Gastrocnemius medialis (tissue), 4 donors: ENCODE measurements at places on chromosomes 12 and 14. TPM values are rescaled to one million over a fixed set of nuclear protein-coding genes. Genes with fewer than 3 reads are reported as not detected.
A peak's percentile ranks its signal among the peaks of the same experiment; 100 is the strongest.

Gene ACADS
- total RNA-seq, result 224 TPM

- no peak overlapping the region for H3K4me3 ChIP-seq
- DNase-seq, result no peak
- no peaks in the 10 kb centered on the region for H3K4me1 ChIP-seq
- H3K27ac ChIP-seq, result no peak overlapping the region
Measured at GRCh38 chr12:78951803-78952551, 87.4 kb downstream of the SYT1 start.

- no peak for DNase-seq
- H3K27me3 ChIP-seq, result peaks cover 96% of the 10 kb centered on the region
- no peak overlapping the region for H3K27ac ChIP-seq
- H3K4me3 ChIP-seq, result peak overlapping the region; percentile 38
- no peaks in the 10 kb centered on the region for H3K36me3 ChIP-seq
Measured at GRCh38 chr14:36520601-36521525, 831 bp upstream of the NKX2-1 start.

Gene SRRM4
- 0.04 TPM for total RNA-seq

GRCh38 chr14:54197369-54197768 is 199.4 kb upstream of the CDKN3 start:
- no peak for DNase-seq
- H3K36me3 ChIP-seq, result no peaks in the 10 kb centered on the region
- H3K27me3 ChIP-seq, result no peaks in the 10 kb centered on the region
- no peak overlapping the region for H3K27ac ChIP-seq

DNA sequence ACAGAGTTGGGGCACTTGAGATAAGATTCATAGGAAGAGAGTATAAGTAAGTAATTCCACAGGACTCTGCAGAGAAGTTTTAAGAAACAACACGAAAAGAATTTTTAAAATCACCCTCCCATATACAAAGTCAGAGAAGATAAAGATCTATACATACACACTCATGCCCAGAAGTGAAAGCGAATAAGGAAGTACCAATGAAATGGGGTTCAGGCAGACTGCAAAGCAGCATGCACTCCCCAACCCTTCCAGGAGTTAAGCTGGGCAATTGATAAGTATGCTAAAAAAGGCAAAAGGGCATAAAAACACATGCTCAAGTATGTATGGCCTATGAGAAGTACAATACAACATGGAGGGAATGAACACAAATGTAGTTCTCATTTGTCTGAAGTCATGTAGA is 246.2 kb upstream of the GRIP1 start:
- H3K4me1 ChIP-seq, result no peaks in the 10 kb centered on the region
- H3K36me3 ChIP-seq, result no peaks in the 10 kb centered on the region
- no peak overlapping the region for H3K4me3 ChIP-seq
- H3K27ac ChIP-seq, result no peak overlapping the region

DNA sequence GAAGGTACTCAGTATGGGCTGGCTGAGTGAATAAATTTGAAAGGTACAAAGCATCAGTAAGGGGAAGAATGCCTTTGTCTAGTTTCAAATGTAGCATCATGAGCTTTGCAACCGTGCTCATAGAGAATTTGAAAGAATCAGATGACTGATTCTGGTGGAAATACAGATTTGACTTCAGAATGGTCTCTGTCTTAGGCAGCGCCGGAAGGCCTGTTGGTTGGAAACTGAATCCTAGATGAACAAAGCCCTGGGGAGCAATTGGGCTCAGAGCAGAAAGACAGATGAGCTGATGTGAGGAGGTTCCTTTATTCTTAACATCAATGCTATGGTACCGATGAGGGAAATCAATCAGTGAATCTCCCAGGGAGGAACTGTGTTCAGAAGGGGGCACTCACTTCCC is 137.3 kb downstream of the SNAPC1 start:
- no peak for DNase-seq
- no peak overlapping the region for H3K27ac ChIP-seq
- no peaks in the 10 kb centered on the region for H3K36me3 ChIP-seq
- H3K4me3 ChIP-seq, result no peak overlapping the region
- H3K4me1 ChIP-seq, result no peaks in the 10 kb centered on the region

Gene HSPA2
- total RNA-seq, result 69.6 TPM

Gene OR4M1
- not detected for total RNA-seq

GRCh38 chr14:68589447-68590200 is 203.2 kb downstream of the ZFP36L1 start:
- H3K4me1 ChIP-seq, result peaks cover 44% of the 10 kb centered on the region
- no peaks in the 10 kb centered on the region for H3K27me3 ChIP-seq
- no peak for DNase-seq
- H3K27ac ChIP-seq, result peak overlapping the region; percentile 61
- no peaks in the 10 kb centered on the region for H3K36me3 ChIP-seq

DNA sequence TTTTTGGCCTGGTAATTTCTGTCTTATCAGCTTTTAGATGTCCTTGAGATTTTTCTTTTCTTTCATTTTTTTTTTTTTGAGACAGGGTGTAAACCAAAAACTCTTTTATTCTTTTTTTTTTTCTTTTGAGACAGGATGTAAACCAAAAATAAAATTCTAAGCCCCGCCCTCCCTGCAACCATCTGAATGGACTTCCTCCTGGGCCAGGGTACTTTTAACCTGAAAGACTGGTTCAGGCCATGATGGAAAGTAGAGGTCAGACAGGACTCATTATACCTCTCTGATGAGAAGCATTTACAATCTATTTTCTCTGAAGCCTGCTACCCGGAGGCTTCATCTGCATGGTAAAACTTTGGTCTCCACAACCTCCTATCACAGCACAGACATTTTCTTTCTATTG is 33.5 kb upstream of the TCL1B start:
- H3K4me1 ChIP-seq, result no peaks in the 10 kb centered on the region
- no peak overlapping the region for H3K27ac ChIP-seq
- H3K4me3 ChIP-seq, result no peak overlapping the region
- no peak for DNase-seq
- H3K36me3 ChIP-seq, result no peaks in the 10 kb centered on the region

GRCh38 chr14:67680941-67681340 is 6.5 kb upstream of the VTI1B start:
- no peak overlapping the region for H3K27ac ChIP-seq
- H3K27me3 ChIP-seq, result no peaks in the 10 kb centered on the region
- H3K4me1 ChIP-seq, result no peaks in the 10 kb centered on the region

GRCh38 chr12:116142936-116143898 is 134.3 kb downstream of the MED13L start:
- no peak overlapping the region for H3K4me3 ChIP-seq
- peak overlapping the region; percentile 67 for H3K27ac ChIP-seq
- DNase-seq, result no peak
- no peaks in the 10 kb centered on the region for H3K36me3 ChIP-seq

Gene LYZ
- total RNA-seq, result 5.3 TPM

GRCh38 chr12:65634626-65635331 is 189.5 kb upstream of the HMGA2 start:
- no peak overlapping the region for H3K27ac ChIP-seq
- DNase-seq, result no peak
- no peak overlapping the region for H3K4me3 ChIP-seq
- H3K27me3 ChIP-seq, result no peaks in the 10 kb centered on the region

DNA sequence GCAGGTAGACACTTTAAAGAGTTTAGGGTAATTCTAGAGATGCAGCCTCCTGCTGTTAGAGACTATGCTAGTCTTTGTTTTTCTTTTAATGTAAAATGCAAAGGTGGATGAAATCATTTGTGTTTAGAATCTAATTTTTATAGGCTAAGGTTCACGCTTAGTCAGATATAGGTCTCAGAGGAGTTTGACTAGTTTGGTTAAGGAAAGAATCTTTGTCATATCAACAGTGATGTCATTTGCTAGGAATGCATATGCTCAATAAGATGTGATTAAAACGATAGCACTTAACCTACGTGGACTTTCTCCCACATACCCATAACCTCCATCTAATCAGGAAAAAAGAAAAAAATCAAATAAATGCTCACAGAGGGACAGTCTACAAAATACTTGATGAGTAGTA is 859.3 kb upstream of the ATXN7L3B start:
- H3K36me3 ChIP-seq, result no peaks in the 10 kb centered on the region
- H3K4me3 ChIP-seq, result no peak overlapping the region
- H3K4me1 ChIP-seq, result no peaks in the 10 kb centered on the region
- no peak for DNase-seq
